ENCODE measurements at places on chromosomes 1 and 21.
A peak's percentile ranks its signal among the peaks of the same experiment; 100 is the strongest.

GRCh38 chr1:81437649-81438048 lies 363.1 kb upstream of the ADGRL2 start:
- no peak for DNase-seq

- DNase-seq, result peak; percentile 22
Observed at GRCh38 chr1:235426680-235427079, 59.5 kb downstream of the TBCE start.

- no peak for DNase-seq
Observed at GRCh38 chr1:24923485-24924113, 6.5 kb downstream of the RUNX3 start.

DNA sequence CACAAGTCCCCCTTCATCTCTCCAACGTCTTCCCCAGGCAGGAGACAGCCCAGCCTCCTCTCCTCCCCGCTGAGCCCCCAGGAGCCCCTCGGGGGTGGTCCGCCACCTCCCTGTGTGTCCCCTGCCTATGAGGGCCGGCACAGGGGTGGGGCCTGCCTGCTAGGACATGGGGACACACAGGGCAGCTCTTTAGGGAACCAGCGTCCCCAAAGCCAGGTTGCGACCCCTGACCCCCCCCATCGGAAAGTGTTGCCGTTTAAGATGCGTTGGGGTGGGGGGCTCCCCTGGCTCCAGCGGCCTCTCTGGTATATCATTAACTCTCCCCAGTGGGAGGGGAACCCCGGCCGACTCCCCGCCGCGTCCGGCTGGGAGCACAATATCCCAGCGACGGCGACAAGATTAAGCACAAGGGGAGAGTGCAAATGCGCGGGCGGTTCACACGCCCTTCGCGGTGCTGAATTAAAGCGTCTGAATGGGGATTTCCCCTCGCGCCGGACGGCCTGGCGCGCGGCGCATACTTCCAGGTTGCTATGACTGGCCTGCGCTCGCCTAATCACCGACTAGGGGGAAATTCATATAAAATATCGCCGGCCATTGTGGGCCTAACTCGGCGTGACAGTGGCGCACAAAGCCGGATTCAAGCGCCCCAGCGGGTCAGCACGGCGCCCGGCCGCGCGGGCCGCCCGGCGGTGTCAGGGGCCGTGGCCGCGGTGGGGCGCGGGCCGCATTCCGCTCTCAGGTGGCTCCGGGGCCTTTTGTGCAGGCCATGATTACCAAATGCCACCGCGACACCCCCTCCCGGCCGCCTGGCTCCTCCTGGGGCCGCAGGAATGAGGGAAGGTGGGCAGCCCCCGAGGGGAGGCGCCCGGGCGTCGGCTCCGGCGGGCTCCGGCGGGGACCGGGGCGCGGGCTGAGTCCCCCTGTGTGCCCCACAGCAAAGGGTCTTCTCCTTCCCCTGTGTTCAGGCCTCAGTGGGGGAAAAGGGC lies 30.9 kb downstream of the WNT3A start:
- peak; percentile 37 for DNase-seq

DNA sequence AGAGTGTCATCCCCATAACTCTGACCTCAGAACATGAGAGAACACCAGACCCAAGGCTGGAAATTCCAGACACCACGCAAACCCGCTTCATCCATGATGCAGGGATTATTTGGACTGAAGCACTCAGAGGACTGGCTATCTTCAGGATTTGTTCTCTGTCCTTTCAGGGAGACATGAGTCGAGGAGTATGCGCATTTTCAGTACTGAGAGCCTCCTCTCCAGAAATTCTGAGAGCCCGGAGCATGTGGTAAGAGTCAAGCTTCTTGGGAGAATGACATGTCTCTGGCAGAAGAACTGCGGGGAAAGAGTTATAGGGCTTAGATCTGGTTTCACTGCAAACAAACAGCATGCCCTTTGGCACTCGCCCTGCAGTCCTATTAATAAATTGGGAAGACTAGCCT lies 6.9 kb downstream of the LAX1 start:
- DNase-seq, result no peak

- no peak for DNase-seq
Observed at GRCh38 chr1:218763538-218763937, 410.1 kb upstream of the LYPLAL1 start.

DNA sequence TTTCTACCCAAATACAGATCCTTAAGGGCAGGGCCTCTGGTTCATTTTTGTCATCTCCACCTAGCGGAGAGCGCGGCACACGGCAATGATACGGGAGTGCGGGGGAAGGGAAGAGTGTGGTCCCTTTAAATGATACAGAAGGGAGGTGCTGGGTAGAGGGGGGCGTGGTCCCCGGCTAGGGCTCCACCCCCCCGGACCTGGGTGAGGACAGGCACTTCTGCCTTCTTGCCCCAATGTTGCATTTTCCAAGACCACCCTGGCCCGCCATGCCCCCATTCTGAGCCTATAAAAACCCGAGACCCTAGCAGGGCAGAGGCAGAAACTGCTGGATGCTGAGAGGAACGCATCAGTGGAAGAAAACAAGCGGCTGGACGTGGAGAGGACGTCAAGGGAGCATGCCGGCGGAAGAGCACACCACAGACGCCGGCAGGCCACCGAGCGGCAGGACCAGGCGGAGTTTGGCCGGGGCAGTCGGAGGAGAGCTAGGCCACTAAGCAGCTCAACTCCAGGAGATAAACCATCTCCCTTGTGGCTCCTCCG lies 30.0 kb downstream of the LRRC3 start:
- DNase-seq, result peak; percentile 53

All from Peyer's patch (tissue), 4 donors.